ENCODE measurements at places on chromosomes 12 and 14. TPM values are rescaled to one million over a fixed set of nuclear protein-coding genes. Genes with fewer than 3 reads are reported as not detected.

GRCh38 chr12:127583041-127583440, 683.9 kb upstream of the TMEM132C start:
- DNase-seq, result no peak

DNA sequence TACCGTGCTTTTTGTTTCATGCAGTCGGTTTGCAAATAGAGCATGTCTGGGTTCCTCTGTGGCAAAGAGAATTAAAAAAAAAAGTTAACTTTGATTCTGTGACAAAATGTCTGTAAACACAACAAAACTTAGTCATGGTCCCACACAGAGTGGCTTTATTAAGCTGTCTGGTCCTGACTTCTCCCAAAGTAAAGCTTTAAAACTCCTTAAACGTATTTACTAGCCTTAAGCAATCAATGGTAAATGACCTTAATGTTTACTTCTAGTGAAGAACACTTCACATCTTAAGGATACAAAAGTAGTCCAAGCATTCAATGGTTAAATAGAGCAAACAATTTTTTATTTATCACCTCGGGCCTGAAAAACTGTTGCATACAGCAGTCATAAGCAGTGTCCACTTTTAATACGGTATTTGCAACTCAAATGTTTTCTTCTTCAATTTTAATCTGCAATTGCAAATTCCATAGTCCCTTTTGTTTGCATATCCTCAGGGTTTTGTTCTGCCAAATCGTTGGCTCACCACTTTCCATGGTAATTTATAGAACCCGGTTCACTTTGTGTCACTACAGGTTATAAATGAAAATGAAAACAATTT, 453.0 kb upstream of the MIS18BP1 start:
- DNase-seq, result no peak

GRCh38 chr12:79938843-79939242, 3.9 kb upstream of the PPP1R12A start:
- no peak for DNase-seq

GRCh38 chr12:58914457-58914856, 5.8 kb downstream of the LRIG3 start:
- no peak for DNase-seq

DNA sequence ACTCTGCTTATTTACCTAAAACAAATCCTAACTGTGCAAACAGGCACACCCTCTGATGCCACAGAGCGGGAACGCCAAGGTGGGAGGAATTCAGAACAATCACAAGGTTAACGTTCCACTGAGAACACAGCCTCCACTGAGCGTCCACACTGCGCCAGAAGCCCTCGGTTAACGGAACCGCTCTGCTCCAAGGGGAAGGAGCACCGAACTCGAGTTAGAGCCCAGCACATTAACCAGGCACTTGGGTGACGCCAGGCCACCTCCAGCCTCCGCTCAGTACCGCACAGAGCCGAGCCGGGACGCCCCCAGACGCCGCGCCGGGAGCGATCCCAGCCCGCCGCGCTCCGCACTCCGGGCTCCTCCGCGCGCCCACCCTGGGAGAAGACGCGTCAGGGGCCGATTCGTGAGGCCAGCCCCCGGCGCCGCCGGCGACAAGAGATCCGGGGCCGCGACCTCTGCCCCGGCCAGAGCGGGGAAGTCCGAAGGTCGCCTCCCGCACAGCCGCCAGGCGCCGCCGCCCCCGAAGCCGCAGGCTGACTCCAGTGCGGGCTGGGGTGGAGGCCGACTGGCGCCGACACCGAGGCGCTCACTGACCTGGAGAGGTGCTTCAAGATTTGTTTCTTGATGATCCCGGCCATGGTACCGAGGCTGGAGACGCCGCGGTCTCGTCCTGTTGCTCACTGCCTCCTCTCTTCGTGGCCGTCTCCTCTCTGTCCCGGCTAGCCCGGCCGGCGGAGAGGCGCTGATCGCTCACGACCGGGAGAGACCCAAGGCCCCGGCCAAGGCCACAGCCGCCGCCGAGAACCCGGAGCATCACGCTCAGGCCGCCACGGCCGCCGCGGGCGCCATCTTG, 450 bp downstream of the BLTP3B start:
- peak; percentile 35 for DNase-seq

DNA sequence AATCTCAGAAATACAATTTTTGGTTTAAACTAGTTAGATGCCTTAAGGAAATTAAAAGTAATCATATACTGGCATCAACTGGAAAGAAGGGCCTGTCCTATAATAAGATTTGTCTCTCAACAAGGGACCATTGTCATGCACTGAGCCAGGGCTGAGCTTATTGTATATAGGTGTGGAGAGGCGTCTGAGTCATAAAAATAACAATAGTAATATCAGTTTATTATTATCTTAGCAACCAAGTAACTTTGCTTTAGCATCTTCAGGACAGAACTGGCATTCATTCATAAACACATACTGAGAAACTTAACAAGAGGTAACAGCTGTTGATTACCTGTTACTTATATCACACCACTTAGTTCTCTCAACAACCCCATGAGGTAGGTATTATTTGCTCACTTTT, 7.1 kb downstream of the KRT75 start:
- DNase-seq, result no peak

DNA sequence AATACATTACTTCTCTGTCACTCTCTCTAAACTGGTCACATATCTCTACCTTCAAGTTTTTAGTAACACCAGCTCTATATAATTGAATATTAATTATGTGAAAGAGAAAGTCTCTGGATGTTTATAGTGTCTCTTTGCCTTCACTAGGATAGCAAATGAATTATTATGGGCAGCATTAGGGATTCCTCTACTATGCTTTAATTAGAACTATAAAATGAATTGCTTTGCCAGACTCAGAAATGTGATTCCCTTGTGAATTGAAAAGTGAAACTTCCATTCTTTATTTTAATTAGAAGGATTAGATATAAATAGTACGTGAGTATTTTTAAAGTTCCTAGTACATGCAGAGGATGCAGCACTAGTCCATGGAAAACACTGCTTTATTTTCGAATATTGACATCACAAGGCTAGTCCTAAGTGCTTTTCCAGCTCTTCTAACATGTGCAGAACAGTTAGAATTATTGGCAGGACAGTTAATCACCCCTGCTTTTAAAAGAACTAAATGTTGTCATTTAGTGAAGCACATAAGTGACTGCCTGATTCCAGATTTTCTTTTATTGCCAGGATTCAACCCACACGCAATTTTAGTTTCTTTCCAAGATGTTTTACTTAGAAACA, 23.0 kb upstream of the REP15 start:
- no peak for DNase-seq

LRFN5 gene
- not detected for total RNA-seq

- no peak for DNase-seq
Measured at GRCh38 chr14:38884109-38884508, 218.9 kb downstream of the SEC23A start.

GRCh38 chr12:59927032-59927431, 331.2 kb downstream of the SLC16A7 start:
- DNase-seq, result no peak

DNA sequence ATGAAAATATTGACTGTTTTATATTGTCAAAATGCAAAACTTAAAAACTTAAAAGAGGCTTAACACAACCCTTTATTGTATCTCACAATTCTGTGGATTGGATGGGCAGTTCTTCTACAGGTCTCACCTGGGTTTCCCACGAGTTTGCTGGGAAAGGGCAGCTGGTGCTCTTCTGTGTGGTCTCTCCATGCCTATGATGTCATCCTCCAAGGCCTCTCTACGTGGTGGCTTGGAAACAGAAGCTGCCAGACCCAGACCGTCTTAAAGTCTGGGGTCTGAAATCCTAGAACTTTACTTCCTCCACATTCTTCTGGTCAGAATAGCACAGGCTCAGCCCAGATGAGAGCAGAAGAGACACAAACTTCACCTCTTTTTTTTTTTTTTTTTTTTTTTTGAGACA, 36.5 kb upstream of the KICS2 start:
- no peak for DNase-seq

DNA sequence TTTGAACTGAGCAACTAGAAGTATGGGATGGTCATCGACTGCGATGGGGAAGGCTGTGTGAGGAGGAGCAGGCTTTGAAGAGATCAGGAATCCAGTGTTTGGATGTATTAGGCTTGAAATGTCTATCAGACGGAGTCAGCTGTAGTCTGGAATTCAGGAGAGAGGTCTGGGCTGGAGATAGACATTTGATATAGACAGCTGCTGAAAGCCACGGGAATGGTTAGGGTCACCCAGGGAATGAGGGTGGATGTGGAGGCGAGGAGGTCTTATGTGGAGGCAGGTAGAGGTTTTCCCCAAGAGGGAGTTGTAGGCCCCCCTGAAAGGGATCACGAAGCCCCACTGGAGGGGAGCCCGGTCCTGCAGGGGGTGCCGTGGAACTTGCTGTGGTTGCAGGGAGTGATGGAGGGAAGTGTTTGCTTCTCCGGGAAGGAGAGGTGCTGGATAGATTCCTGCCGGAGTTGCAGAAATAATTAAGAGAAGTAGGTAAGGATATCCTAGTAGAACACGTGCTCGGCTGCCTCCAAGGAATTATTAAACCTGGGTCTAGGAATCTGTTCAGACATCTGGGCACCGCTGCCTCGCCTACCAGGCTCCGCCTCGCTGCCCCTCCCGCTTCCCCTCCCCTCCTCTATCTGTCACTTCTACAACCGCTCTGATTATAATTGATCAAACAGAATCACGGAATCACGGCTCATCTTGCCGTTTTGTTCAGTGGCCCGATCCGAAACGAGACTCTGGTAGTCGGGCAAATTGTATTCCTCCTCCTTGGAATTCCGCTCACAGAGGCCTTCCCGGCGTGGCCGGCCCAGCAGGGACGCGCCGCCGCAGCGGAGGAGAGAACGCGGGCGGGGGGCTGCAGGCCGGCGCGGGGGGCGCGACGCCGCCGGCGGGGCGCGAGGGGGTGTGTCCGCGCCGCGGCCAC, 826 bp upstream of the CACNA1C start:
- no peak for DNase-seq

DNA sequence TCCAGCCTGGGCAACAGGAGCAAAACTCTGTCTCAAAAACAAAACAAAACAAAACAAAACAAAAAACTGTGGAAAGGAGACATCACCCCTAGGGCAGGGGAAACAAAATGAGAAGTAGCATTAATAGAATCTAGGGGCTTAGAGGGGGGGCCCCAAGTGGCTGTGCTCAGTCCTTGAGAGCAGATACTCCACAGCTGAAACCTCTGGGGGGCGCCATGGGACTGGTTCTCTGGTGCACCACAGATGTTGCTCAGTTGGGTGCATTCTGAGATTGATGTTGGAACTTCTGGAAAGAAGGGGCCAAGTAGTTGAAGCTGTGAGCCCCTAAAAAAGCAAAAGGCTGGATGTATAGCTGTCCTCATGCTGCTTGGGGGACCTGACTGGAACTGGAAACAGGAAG, 11.8 kb upstream of the SYNE2 start:
- DNase-seq, result peak; percentile 70

PPP1R36 gene
- total RNA-seq, result not detected

RFX4 gene
- not detected for total RNA-seq

DNA sequence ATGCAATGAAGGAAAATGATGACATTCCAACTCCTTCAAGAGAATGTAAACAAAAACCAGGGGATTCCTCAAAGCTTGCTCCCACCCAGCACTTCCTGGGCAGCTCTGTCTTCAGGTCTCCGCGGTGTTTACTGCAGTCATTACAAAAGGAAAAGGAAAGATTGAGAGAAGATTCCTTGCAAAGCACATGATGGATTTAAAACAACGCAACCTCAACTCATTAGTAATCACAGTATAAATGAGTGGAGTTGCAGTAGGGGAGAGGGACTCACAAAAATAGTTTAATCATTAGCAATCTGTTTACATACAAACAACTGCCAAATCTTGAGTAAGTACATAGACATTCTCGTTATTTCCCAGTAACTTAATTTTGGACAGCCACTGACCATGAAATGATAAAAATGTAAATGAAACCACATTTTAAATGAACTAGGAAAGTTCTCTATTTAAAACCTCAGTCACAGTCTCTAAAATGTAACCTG, 49.7 kb upstream of the OVCH1 start:
- DNase-seq, result no peak

PGF gene
- total RNA-seq, result not detected

- DNase-seq, result no peak
Measured at GRCh38 chr14:80494769-80495168, 283.5 kb upstream of the DIO2 start.

DNA sequence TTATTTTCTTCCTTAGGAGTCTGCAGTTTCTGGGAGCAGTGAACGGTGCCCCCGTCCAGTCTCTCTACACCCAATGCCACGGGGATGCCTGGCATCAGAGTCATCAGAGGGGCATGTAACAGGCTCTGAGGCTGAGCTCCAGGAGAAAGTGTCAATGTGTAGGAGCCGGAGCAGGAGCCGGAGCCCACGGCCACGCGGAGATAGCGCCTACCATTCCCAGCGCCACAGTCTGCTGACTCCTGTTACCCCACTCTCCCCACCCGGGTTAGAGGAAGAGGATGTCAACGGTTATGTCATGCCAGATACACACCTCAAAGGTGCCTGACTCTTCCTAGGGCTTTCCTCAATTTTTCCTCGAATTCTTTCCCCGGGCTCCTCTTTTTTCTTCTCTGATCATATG, 3.3 kb upstream of the PA2G4 start:
- no peak for DNase-seq

GRCh38 chr12:113109872-113110599, 25.5 kb downstream of the RASAL1 start:
- DNase-seq, result no peak

GRCh38 chr14:57136669-57137328, 131.9 kb downstream of the EXOC5 start:
- no peak for DNase-seq

GRCh38 chr12:113823016-113823415, 143.1 kb downstream of the RBM19 start:
- no peak for DNase-seq

GRCh38 chr14:50360851-50361250, 35.8 kb downstream of the CDKL1 start:
- DNase-seq, result no peak

MMP14 gene
- 2.0 TPM for total RNA-seq

TBX3 gene
- not detected for total RNA-seq

DNA sequence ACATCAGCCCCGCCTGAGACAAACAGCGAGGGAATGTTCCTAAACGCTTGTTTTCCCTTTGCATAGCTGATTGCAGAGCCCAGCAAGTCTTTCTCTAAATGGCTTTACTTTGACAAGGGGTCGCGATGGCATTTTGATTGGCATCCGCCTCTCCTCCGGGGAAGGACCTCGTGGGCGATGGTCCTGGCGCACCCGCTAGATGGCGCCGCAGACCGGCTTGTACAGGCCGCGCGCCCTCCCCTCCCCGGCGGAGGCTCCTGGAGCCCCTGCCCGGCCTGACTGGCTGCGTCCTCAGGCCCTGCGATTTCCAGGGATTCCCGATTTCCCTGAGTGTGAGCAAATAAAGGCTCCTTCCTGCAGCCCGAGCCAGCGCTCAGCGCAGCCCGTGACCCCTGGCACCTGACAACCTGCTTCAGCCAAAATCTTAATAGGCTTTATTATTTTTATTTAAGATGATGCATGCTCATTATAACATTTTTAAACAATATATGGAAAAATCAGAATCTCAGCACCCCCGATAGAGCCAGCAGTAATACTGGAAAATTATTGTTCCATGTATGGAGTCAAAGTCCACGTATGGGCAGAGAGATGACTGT, 468.3 kb downstream of the AACS start:
- DNase-seq, result no peak

DNA sequence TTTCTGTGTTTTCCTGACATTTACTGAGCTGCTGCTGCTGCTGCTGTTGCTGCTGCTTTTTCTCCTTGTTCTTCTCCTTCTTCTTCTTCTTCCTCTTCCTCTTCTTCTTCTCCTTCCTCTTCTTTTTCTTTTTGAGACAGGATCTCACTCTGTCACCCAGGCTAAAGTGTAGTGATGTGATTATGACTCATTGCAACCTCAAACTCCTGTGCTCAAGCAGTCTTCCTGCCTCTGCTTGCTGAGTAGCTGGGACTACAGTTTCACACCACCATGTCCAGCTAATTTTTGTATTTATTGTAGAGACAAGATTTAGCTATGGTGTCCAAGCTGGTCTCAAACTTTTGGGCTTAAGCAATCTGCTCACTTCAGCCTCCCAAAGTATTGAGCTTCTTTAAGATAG, 95.8 kb downstream of the TMTC3 start:
- DNase-seq, result no peak
